Activated naive CD4-positive, alpha-beta T cell treated with anti-CD3 and anti-CD28 coated beads, Interleukin-2, amount 50 U/mL, for 72 hours (primary cell): ENCODE measurements at places on chromosomes 5 and 9. TPM values are rescaled to one million over a fixed set of nuclear protein-coding genes. Genes with fewer than 3 reads are reported as not detected.

DNA sequence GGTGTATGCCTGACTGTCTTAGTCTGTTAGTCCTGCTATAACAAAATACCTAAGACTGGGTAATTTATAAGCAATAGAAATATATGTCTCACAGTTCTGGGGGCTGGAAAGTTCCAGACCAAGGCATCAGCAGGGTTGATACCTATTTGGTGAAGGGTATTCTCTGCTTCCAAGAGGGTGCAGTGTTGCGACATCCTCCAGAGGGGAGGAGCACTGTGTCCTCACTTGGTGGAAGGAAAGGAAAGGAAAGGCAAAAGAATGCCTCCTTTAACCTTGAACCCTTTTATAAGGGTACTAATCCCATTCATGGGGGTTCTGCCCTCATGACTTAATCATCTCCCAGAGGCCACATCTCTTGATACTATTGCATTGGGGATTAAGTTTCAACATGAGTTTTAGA, 42.0 kb upstream of the SLC24A2 start:
- no peak for DNase-seq

DNA sequence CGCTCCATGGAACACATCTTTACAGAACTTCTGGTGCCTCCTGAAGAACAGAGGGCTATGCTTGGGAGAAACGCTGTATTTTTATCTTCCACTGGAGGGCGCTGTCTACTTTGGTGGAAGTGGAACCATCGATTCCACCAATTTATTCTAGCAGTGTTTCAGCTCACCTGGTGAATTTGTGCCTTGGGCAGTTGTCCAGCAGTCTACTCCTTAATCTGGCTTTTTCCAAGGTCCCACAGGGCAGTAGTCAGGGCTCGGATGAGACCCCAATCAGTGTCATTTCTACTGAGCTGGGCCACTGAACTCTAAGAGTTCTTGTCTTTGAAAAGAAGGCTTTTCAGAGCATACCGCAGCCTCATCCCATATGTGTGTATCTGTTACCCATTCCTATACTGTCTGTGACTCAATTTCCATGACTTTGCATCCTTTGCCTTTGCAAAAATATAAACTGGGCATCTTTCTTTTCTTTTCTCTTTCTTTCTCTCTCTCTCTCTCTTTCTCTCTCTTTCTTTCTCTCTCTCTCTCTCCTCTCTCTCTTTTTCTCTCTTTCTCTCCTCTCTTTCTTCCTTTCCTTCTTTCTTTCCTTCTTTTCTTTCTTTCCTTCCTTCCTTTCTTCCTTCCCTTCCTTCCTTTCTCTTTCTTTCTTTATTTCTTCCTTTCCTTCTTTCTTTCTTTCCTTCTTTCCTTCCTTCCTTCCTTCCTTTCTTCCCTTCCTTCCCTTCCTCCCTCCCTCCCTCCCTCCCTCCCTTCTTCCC, 138.4 kb upstream of the ZNF618 start:
- peak; percentile 52 for DNase-seq

DNA sequence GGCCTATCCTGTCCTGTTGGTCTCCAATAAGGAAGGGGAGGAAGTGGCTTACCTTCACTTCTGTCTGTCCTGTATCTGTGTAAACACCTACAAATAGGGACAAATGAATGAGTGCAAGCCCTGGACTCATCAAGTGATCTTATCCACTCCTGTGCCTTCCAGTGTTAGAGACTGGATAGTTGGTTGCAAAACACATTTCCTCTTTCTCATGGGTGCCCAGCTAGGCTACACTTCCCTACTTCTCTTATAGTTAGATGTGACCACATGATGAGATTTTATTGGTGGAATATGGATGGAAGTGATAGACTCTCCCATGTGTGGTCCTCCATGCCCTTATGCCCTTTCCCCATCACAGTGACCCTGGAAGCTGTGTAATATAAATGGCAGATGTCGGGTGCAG, 16.9 kb upstream of the PFDN1 start:
- no peak for DNase-seq

- DNase-seq, result peak; percentile 15
Measured at GRCh38 chr5:67065237-67065636, 131.4 kb downstream of the CD180 start.

DNA sequence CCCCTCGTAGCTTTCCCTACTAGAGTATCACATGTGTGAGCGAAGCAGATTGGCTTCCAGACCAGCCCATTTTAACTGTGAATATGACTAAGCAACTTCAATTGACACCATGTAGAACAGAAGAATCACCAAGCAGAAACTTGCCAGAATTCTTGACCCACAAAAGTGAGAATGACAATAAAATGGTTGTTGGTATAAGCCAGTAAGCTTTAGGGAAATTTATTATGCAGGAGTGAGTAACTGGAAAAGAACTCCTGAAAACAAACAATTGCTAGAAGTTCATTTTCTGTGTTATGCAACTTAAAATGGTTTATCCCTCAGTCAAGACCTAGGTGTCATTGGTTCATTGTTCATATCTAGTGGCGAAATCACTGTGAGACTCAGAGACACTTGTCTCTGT, 303.1 kb downstream of the DMRT2 start:
- no peak for DNase-seq

GRCh38 chr9:98472216-98472615, 216.8 kb upstream of the TBC1D2 start:
- no peak for DNase-seq

DNA sequence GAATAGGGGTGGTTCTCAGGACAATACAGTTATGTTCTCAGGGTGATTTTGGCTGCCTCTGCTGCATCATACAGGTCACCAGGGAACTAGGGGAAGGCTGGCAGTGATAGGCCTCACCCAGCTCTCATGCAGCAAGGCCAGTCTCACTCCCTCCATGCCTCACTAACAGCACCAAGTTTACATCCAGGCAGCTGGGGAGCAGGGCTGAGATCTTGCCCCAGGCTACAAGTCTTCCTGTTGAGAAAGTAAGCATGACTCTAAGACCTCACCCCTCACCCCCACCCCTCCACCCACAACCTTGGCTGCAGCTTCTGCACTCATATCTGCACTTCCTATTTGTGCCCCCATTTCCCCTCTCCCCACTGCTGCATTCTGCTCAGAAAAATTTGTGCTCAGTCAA, 481.2 kb downstream of the ACTL7B start:
- no peak for DNase-seq

The TAF11L14 gene
- not detected for total RNA-seq
